ENCODE measurements at places on chromosomes 4 and X. TPM values are rescaled to one million over a fixed set of nuclear protein-coding genes. Genes with fewer than 3 reads are reported as not detected.

- no peaks in the 10 kb centered on the region for H3K36me3 ChIP-seq
- no peak for DNase-seq
- no peak overlapping the region for H3K4me3 ChIP-seq
- no peak overlapping the region for H3K27ac ChIP-seq
- H3K4me1 ChIP-seq: no peaks in the 10 kb centered on the region
Observed at GRCh38 chr4:28548594-28548993, 1688.0 kb downstream of the STIM2 start.

GRCh38 chr4:137980641-137981040 lies 261.5 kb downstream of the SLC7A11 start:
- DNase-seq: no peak
- H3K27ac ChIP-seq: no peak overlapping the region
- no peaks in the 10 kb centered on the region for H3K4me1 ChIP-seq
- no peaks in the 10 kb centered on the region for H3K36me3 ChIP-seq

DNA sequence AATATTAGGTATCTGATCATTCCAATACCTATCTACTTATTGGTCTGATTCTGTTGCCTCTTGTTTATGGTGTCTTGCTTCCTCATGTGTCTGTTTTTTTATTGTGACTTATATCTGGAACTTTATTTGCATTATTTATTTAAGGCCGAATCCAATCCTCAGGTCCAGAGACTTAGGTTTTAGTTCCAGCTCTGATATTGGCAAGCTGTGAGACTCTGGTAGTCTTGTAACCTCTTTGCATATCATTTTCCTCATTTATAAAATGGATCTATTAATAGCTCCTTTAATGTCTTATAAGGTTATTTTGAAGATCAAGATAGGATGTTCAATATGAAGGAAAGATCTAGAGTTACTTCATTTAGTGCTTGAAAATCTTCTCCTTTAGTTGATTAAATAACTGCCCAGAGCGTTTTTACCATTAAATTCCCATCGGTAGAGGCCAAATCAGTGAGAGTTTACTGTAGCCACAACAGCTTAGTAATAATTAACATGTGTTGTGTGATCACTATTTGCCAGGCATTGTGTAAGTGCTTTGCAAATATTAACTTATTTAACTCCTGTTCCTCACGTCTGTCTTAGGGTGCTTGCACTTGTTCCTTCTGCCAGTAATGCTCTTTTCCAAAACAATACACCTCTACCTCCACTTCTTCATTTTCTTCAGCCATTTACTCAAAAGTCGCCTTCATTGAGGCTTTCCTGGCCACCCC lies 82.2 kb downstream of the CC2D2A start:
- no peak overlapping the region for H3K4me3 ChIP-seq
- no peaks in the 10 kb centered on the region for H3K27me3 ChIP-seq
- no peak overlapping the region for H3K27ac ChIP-seq
- peaks cover 15% of the 10 kb centered on the region for H3K36me3 ChIP-seq
- H3K4me1 ChIP-seq: no peaks in the 10 kb centered on the region

DNA sequence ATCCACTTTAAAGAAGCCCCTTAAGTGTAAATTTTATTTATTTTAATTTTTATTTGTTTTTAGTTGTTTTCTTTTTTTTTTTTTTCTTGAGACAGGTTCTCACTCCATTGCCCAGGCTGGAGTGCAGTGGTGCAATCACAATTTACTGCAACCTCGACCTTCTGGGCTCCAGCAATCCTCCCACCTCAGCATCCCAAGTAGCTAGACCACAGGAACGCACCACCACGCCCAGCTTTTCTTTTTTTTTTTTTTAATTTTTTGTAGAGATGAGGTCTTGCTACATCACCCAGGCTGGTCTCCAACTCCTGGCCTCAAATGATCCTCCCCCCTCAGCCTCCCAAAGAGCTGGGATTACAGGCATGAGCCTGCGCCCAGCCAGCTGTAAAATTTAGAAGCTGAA lies 6.0 kb downstream of the SAT1 start:
- H3K4me1 ChIP-seq: no peaks in the 10 kb centered on the region
- no peaks in the 10 kb centered on the region for H3K27me3 ChIP-seq
- no peak for DNase-seq
- no peaks in the 10 kb centered on the region for H3K36me3 ChIP-seq
- no peak overlapping the region for H3K27ac ChIP-seq

GRCh38 chr4:7917669-7918068 lies 22.0 kb downstream of the AFAP1 start:
- H3K4me3 ChIP-seq: no peak overlapping the region
- no peaks in the 10 kb centered on the region for H3K27me3 ChIP-seq
- no peak for DNase-seq
- peaks cover 14% of the 10 kb centered on the region for H3K4me1 ChIP-seq

DNA sequence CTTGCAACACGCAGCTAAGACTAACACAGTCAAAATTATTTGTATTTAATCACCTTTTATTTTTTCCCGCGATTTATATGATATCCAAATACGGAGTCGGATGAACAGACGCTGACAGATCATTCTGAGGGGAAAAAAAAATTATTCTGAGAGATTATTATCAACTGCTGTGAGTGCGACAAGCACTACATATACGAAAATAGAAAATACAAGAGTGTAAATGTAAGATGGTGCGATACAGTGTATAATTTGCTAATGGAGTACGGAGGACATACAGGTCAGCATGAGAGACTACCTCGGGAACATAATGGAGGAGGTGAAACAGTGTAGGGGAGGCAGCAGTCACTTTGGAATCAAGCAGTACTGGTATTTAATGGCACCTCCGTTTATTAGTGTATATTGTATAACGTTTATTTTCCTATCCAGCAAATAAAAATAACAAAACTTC lies 2.8 kb upstream of the LIN54 start:
- H3K36me3 ChIP-seq: no peaks in the 10 kb centered on the region
- peaks cover 31% of the 10 kb centered on the region for H3K4me1 ChIP-seq
- H3K27ac ChIP-seq: peak overlapping the region; percentile 92

GRCh38 chrX:47181301-47181700 lies 12.3 kb upstream of the UBA1 start:
- no peak for DNase-seq
- H3K4me3 ChIP-seq: no peak overlapping the region
- no peaks in the 10 kb centered on the region for H3K4me1 ChIP-seq
- H3K27me3 ChIP-seq: no peaks in the 10 kb centered on the region

GRCh38 chrX:67604979-67605703 lies 61.3 kb downstream of the AR start:
- H3K27ac ChIP-seq: no peak overlapping the region
- no peaks in the 10 kb centered on the region for H3K36me3 ChIP-seq
- DNase-seq: no peak
- no peak overlapping the region for H3K4me3 ChIP-seq
- no peaks in the 10 kb centered on the region for H3K27me3 ChIP-seq

DNA sequence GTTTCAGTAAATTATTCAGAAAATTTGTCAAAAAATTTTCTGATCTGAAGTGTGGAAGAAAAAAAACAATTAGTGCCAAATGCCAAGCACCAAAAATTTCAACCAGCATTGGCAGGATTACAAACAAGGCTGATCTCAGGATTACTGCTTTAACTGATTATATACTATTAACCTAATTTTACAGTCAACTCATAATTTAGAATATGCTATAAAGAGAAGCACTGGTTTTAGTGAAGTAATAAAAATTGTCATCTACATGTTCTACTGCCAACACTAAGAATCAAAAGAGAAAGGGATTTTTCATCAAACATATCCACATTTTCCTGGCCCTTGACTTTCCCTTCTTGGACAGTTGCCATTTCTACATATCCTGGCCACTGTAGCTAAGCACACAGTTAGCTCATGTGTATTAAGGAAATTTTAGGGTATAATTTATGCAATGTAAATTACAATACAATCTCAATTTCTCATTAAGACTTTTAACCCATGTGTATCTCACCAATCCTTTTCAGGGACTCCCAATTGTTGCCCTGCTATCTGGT lies 33.8 kb downstream of the THOC2 start:
- no peak overlapping the region for H3K27ac ChIP-seq
- no peak for DNase-seq
- no peaks in the 10 kb centered on the region for H3K27me3 ChIP-seq
- no peaks in the 10 kb centered on the region for H3K4me1 ChIP-seq
- no peak overlapping the region for H3K4me3 ChIP-seq
- no peaks in the 10 kb centered on the region for H3K36me3 ChIP-seq

GRCh38 chrX:50779694-50780093 lies 34.3 kb downstream of the SHROOM4 start:
- H3K4me3 ChIP-seq: no peak overlapping the region
- no peaks in the 10 kb centered on the region for H3K4me1 ChIP-seq
- no peaks in the 10 kb centered on the region for H3K36me3 ChIP-seq
- H3K27ac ChIP-seq: no peak overlapping the region
- no peaks in the 10 kb centered on the region for H3K27me3 ChIP-seq

DNA sequence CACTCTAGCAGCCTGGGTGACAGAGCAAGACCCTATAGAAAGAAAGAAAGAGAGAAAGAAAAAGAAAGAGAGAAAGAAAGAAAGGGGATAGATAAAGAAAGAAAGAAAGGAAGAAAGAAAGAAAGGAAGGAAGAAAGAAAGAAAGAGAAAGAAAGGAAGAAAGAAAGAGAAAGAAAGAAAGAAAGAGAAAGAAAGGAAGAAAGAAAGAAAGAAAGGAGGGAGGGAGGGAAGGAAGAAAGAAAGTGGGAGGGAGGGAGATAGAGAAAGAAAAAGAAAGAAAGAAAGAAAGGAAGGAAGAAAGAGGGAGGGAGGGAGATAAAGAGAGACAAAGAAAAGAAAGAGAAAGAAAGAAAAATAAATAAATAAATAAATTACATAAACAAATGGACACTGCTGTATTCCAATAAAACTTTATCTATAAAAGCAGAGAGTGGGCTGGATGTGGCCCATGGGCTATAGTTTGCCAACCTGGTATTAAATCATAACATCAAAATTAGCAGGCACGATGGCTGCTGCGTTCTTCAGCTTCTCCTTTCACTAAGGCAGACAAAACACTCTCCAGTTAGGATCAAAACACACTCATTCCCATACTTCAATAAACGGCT lies 165.0 kb downstream of the ZNF674 start:
- no peaks in the 10 kb centered on the region for H3K36me3 ChIP-seq
- no peak overlapping the region for H3K27ac ChIP-seq
- no peak overlapping the region for H3K4me3 ChIP-seq

GRCh38 chr4:10026485-10026884 lies 5.2 kb upstream of the SLC2A9 start:
- no peaks in the 10 kb centered on the region for H3K36me3 ChIP-seq
- peaks cover 17% of the 10 kb centered on the region for H3K4me1 ChIP-seq
- H3K27ac ChIP-seq: no peak overlapping the region
- no peak for DNase-seq

- no peaks in the 10 kb centered on the region for H3K4me1 ChIP-seq
- no peaks in the 10 kb centered on the region for H3K27me3 ChIP-seq
- no peaks in the 10 kb centered on the region for H3K36me3 ChIP-seq
Observed at GRCh38 chrX:23292988-23293651, 41.5 kb upstream of the PTCHD1 start.

- no peak overlapping the region for H3K4me3 ChIP-seq
- H3K27ac ChIP-seq: no peak overlapping the region
- H3K4me1 ChIP-seq: no peaks in the 10 kb centered on the region
- H3K36me3 ChIP-seq: no peaks in the 10 kb centered on the region
- H3K27me3 ChIP-seq: no peaks in the 10 kb centered on the region
Observed at GRCh38 chr4:10305816-10306215, 151.4 kb downstream of the ZNF518B start.

DNA sequence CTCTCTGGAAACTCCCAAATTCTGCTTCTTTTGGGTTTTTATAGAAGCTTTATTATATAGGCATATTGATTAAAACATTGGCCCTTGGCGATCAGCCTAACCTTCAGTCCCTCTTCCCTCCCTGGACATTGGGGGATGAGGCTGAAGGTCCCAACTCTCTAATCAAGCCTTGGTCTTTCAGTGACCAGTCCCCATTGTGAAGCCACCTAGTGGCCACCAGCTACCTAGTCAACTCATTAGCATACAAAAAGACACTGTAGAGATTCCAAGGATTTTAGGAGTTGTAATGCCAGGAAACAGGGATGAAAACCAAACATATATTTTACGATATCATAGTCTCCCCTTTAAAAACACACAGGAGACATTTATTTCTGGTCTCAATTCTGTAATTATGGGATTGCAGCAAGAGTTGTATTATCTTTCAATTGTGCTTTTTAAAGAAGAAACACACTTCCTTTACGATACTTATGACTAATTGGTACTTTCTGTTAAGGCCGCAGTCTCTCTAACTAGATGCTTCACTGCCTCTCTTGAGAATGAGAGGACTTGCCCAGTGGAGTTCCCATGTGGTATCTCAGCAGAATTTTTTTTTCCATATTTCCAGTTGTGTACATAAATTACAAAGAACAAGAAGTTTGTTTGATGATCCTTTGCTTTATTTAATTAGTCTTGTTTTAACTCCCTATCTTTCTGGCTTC lies 58.2 kb downstream of the WDR17 start:
- H3K27me3 ChIP-seq: no peaks in the 10 kb centered on the region
- H3K36me3 ChIP-seq: no peaks in the 10 kb centered on the region
- H3K27ac ChIP-seq: no peak overlapping the region
- DNase-seq: no peak
- H3K4me3 ChIP-seq: no peak overlapping the region
- no peaks in the 10 kb centered on the region for H3K4me1 ChIP-seq

DNA sequence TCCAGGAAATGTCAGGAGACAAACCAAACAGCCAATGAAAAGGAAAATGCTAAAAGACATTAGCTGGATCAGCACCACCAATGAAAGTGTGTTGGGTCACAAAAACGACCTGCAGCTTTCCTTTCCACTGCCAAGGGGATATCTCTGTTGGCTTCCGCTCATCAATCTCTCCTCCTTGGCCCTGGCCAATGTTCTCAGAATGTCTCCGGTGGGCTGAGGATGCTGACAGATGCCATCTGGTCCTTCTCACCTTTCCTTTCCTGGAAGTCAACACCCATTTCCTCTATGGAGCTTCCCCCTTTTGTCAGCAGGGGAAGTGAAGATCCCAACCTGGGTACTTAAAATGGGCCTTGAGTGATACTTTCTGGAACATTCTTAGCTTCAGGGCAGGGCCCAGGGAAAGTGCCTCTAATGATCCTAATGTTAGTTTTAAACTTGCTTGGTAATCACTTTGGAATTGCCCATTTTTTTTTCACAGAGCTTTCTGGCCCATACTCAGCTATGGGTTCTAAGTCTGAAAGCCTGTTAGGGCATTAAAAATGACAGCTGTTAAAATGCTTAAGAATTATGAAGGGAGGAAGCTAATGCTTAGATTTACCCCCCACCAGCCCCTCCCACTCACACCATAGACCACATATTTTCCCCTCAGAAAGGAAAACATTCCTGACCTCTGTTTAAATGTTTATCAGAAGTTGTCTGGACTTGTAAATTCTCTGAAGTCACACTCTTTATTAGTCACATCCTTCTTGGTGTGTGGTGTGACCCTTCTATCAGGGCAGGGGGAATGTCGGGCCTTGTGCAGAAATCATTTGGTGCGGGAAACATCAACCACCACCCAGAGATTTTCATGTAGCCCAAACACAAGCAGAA lies 29.2 kb downstream of the IGFBP7 start:
- peaks cover 39% of the 10 kb centered on the region for H3K4me1 ChIP-seq
- H3K4me3 ChIP-seq: no peak overlapping the region
- no peaks in the 10 kb centered on the region for H3K36me3 ChIP-seq
- H3K27ac ChIP-seq: peak overlapping the region; percentile 80
- no peak for DNase-seq

- H3K4me3 ChIP-seq: no peak overlapping the region
- no peaks in the 10 kb centered on the region for H3K27me3 ChIP-seq
- no peak overlapping the region for H3K27ac ChIP-seq
- peaks cover 17% of the 10 kb centered on the region for H3K36me3 ChIP-seq
- H3K4me1 ChIP-seq: no peaks in the 10 kb centered on the region
Observed at GRCh38 chr4:184011826-184012380, 106.8 kb downstream of the STOX2 start.

Gene TMEM150C
- total RNA-seq: 10.6 TPM

Gene TFDP3
- total RNA-seq: not detected

Gene MAGED4
- 2.7 TPM for total RNA-seq

Gene SSX1
- not detected for total RNA-seq

Gene TLR2
- total RNA-seq: 14.5 TPM

Gene NDNF
- 4.9 TPM for total RNA-seq

Gene VCX2
- not detected for total RNA-seq

Gene INTS12
- 18.2 TPM for total RNA-seq

Gene AVPR2
- total RNA-seq: 4.9 TPM

Gene SETD7
- total RNA-seq: 51.8 TPM

Gene BEX5
- total RNA-seq: not detected

Gene PPP1R2C
- not detected for total RNA-seq

All from vagina (tissue), 2 donors.